ENCODE measurements at places on chromosomes 16 and 17.

DNA sequence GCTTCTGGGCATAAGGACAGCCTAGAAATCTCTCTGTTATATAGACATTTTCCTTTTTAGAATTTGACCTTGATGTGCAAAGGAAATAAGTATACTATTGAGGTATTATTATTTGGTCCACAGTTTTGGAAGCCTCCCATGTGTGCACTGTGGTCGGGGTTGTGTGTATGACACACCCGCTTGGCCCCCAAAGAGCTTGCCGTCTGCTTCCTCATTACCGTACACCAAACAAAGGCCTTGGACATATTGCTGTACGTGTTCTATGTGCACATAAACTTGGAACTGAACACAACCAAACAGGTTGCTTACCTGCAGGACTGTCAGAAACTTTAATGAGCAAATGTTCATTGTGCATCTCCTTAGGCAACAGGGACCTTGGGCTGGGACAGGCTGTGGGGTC, 38.2 kb downstream of the METRNL start:
- no peak for DNase-seq

- no peak for DNase-seq
These were observed 11.7 kb downstream of the RNF40 start for GRCh38 chr16:30773826-30774225.

- DNase-seq: peak; percentile 38
These were observed at the start of gene NOD2 for GRCh38 chr16:50692999-50693781. Gene NOD2 (plus strand): TSS chr16:50693606. CDS start chr16:50699496, 5,890 bp downstream.

DNA sequence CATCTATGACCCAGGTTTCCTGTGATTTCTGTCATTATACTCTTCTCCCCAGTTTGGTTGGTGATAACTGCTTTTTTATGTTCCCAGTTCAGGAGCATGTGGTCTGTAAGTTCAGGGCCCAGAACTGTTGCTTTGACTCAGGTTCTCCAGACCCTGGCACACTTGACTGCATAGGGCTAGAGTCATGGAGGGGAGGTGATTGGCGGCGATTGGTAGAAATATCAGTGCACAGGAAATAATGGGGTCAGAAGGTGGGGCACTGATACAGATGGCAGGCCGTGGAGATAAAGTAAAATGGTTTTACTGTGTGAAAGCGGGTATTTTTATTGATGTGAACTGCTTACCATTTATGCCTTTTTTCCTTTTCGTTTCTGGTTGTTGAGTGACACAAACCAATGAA, 28.7 kb downstream of the TAC4 start:
- DNase-seq: no peak

All from activated CD4-positive, alpha-beta T cell treated with anti-CD3 and anti-CD28 coated beads, Interleukin-2, Interleukin-6, amounts not matched to agents 100 ng/mL and 50 ng/mL, durations not matched to agents 16 hours and 8 hours (primary cell).